Stimulated activated CD8-positive, alpha-beta memory T cell treated with anti-CD3 and anti-CD28 coated beads, Interleukin-4, amount 100 ng/mL, for 1 hour (primary cell): ENCODE measurements at places on chromosomes 16 and 17.

DNA sequence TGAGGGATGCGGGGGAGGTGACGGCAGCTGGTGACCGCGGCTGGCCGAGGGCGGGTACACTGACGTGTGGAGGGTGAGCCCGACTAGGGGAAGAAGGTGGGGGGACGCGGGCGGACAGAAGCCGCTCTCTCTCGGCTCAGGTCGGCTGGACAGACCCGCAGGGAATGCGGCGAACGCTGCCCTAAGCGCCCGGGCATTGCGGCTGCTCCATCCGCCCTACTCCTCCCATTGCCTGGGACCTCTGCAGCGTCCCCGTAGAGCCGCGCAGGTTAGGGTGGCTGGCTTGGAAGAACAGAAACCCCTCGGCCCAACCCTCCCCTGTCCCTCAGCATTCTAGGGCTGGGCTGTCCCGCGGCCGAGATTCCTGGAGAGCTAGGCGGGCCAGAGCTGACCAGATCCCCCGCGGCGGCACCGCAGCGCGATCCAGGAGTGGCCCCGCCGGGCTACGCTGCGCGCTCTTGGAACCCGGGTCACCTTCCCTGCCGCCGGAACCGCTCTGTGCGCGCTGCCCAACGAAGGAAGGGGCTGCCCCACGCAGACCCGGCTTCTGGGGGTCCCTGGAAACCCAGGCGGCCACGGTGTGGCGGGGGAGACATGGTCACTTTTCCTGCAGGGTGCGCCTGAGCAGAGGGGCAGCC lies 3.0 kb downstream of the DLX4 start:
- no peak for DNase-seq

- DNase-seq, result no peak
These were observed 91.5 kb upstream of the HAS3 start for GRCh38 chr16:69013991-69014390.

- DNase-seq, result no peak
These were observed 66.6 kb upstream of the CBX4 start for GRCh38 chr17:79905832-79906231.

DNA sequence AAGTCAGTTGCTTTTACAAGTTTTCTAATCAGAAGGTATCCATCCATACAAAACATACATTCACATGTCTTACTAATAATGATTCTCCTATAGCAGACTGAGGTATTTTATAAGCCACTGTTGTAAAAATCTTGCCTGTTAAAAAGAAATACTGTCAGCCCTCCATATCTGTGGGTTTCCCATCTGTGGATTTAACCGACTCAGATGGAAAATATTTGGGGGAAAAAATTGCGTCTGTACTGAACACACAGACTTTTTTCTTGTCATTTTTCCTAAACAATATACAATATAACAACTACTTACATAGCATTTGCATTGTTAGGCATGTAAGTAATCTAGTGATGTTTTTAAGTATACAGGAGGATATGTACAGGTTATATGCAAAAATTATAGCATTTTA lies 90.4 kb downstream of the PARN start:
- no peak for DNase-seq

- no peak for DNase-seq
These were observed 139.4 kb downstream of the CCDC182 start for GRCh38 chr17:57605675-57606105.

GRCh38 chr17:81432941-81433340 lies 37.7 kb downstream of the BAHCC1 start:
- no peak for DNase-seq

- DNase-seq, result no peak
These were observed 157.5 kb upstream of the CACNG5 start for GRCh38 chr17:66677201-66677981.

- no peak for DNase-seq
These were observed 1.1 kb upstream of the KIFC3 start for GRCh38 chr16:57803134-57803990.

DNA sequence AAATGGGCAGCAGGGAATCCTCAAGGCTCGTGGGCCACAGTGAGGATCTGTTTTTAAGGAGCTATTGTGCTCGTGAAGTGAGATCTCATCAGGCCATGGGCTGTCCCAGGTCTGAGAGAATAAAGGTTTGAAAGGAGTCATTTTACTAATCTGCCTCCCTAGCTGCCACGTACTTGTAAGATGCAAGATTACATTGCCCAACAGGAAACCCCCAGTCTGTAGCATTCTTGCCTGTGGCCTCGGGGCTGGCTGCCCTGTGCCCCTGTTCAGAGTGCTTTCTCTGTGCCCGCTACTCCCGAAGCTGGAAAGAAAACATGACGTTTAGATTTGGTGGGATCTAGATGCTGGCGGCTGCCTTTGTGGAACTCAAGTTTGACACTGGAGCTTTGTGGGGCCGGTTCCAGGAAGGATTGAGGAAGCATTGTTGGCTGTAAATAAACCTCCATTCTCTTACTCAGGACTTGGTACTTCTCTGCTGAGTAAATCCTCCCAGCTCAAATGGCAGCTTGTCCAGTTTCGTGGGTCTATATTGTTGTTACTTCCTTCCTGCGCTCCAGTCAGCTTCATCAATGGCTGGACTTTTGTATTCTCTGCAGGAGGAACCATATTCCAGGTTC lies 21.2 kb downstream of the SAP30BP start:
- DNase-seq, result no peak

- no peak for DNase-seq
These were observed 144.1 kb downstream of the RAB11FIP4 start for GRCh38 chr17:31535581-31535981.

- no peak for DNase-seq
These were observed 101.2 kb downstream of the ZNF423 start for GRCh38 chr16:49754495-49755312.

- no peak for DNase-seq
These were observed 11.6 kb downstream of the LRRC3C start for GRCh38 chr17:39939106-39939505.

- DNase-seq, result no peak
These were observed 17.4 kb downstream of the CYB5D2 start for GRCh38 chr17:4160294-4160859.

DNA sequence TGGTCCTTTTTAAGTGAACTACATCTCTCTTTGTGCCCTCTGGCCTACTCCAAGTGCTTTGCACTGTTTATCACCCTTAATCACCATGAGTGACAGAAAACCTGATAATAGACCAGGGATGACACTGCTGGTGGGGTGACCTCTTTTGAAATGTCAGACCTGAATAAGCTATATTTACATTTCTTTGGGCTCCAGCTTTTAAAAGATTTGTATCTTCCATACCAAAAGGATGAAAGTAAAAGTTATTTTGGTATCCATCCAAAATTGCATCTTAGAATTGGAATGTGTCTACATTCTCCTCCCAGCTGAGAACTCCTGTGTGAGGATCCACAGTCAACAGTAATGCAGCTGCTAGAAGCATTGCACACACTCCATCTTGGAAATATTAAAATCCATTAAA lies 370.0 kb downstream of the CDH11 start:
- no peak for DNase-seq

DNA sequence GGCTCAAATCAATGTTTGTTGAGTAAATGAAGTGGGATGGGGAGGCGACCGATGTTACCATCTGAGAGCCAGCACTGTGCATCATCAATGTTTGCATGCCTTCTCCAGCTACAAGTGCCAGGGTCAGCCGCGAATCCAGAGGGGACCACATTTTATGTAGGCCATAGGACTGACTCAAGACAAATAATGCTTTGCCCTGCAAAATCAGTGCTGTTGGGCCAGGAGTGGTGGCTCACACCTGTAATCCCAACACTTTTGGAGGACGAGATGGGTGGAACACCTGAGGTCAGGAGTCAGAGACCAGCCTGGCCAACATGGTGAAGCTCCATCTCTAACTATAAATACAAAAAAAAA lies 53.1 kb upstream of the WSB1 start:
- no peak for DNase-seq

GRCh38 chr16:80122115-80122514 lies 418.7 kb upstream of the DYNLRB2 start:
- DNase-seq, result no peak

DNA sequence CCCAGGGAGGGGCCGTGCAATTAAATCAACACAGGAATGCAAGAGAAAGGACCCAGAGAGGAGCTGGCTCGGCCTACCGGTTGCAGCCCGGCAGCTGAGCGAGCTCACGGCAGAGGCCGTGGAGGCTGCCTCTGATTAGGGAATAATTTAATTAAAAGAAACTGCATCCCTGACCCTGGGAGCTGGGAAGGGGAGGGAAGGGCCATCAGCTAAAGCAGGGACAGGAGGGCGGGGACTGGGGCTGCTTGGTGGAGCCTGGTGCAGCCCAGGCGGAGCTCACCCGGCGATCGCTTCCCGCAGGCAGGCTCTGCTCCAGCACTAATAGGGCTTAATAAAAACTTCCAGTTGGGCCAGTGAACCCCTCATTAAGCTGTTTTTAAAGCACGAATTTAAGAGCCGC lies 43.4 kb downstream of the LMF1 start:
- no peak for DNase-seq

DNA sequence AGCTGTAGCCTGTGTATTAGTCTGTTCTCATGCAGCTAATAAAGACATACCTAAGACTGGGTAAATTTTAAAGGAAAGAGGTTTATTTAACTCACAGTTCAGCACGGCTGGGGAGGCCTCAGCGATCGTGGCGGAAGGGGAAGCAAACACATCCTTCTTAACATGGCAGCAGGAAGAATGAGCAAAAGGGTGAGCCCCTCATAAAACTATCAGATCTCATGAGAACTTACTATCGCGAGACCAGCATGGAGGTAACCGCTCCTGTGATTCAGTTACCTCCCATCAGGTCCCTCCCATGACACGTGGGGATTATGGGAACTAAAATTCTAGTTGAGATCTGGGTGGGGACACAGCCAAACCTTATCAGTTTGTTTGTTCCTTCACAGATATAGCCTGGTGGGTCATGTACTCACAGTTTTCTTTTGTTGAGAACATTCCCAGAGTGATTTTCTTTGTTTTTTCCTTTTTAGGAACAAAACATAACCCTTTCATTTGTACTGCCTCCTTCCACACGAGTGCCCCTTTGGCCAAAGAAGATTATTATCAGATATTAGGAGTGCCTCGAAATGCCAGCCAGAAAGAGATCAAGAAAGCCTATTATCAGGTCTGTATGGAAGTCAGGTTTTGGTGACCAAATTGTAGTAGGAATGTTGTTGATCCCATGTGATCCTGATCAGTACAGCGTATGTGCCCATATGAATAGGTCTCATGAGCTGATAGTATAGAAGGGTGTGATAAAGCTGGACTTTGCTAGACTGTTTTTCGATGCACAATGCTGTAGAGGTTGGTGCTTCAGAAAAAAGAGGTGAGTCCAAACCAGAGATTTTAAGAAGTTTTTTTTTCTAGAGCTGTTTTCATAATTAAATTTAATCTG lies 8.5 kb downstream of the DNAJA3 start:
- no peak for DNase-seq

- no peak for DNase-seq
These were observed 30.5 kb downstream of the KIAA0753 start for GRCh38 chr17:6610011-6610410.

- DNase-seq, result peak; percentile 11
These were observed 28.0 kb upstream of the MAF start for GRCh38 chr16:79628501-79628975.

DNA sequence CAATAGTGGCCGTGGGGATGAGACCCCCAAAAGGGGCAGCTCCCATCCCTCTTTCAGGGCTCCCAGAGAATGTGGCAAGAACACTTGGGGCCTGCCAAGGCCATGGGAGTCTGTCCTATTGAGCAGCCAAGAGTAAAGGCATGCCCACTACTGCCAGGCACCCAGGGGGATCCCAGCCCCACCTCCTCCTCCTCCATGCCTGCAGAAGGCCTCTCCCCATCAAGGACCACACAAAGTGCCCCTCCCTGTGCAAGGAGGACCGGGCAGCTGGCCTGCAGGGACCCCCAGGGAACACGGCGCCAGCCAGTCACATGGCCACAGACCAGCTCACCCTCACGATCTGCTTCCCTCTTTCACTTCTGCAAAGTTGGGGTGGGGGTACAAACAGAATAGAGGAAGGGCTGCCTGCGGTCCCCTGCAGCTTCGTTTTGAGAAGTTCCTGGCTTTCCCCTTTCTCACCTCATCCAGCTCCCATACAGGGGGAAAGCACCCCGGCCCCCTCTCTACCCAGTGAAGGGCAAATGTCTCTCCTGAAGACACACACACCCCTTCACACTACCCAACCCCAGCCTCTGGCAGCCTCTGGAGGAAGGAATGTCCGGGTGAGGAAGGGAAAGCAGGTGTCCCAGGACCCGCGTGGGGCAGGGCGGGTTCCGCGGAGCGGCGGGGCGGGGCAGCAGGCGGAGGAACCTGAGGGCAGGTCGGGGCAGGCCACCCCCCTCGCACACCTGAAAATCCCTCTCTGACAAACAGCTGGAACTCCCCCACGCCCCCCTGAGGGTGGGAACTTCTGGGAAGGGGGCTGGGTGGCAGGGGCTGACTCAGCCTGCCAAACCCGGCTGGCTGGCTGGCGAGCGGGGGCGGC lies 2.0 kb downstream of the PPP1R9B start:
- peak; percentile 51 for DNase-seq

- DNase-seq, result no peak
These were observed 4.7 kb upstream of the NLRC5 start for GRCh38 chr16:56984639-56985038.

GRCh38 chr16:2983706-2984136 lies 3.5 kb upstream of the PKMYT1 start:
- DNase-seq, result peak; percentile 46

- DNase-seq, result no peak
These were observed 1.4 kb downstream of the VKORC1 start for GRCh38 chr16:31093132-31093703.

- no peak for DNase-seq
These were observed 5.6 kb downstream of the CDK10 start for GRCh38 chr16:89691986-89692569.

DNA sequence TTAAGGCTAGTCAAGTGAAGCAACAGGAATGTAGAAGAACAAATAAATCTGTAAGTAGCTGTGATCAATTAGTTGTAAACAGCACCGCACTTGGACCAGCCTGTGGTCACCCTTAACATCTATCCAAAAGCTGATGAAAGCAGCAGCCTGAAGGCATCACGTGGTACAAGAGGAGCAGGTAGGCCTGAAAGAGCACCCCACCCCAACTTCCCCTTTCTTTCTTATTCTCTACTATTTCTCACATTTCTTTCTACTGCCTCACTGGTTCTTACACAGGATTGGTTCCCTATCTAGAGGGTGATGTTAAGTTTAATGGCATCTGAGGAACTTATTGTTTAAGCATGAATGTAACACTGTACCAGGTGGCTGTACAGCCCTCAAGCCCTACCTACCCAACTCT lies 42.6 kb upstream of the CLEC18B start:
- no peak for DNase-seq

DNA sequence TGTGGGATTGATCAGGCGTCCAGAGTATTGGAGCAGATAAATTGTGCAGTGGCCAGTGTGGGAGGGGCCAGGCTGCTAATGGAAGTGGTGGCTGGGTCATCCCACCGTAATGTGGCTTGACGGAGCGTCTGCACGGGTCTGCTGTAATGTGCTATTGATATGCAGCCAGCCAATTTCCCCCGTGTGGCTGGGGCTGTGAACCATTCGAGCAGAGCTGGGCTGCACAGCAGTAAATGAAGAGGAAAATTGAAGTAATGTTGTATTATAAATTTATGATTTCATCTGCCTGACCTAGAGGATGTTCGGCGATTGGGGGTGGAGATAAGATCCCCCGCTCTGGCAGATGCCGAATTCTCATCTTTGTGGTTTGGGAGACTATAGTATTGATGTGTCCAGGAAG lies 121.5 kb downstream of the CCDC182 start:
- no peak for DNase-seq
